Stimulated activated CD4-positive, alpha-beta T cell treated with anti-CD3 and anti-CD28 coated beads, Interleukin-1b, Interleukin-23, amount 100 ng/mL, for 1 hour (primary cell): ENCODE measurements at places on chromosomes 13 and 19.

DNA sequence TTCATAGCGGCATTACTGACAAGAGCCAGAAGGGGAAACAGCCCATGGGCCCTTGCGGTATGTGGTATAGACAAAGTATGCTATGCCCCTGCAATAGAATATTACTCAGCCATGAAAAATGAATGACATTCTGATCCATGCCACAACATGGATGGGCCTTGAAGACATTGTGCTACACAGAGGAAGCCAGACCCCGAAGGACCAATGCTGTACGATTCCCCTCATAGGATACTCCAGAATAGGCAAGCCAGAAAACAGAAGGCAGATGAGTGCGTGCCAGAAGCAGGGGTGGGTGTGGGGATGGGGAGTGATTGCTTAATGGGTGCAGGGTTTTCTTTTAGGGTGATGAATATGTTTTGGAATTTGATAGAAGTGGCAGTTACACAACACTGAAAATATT is 342.0 kb downstream of the TEX29 start:
- DNase-seq = no peak

- no peak for DNase-seq
Measured at GRCh38 chr13:97743938-97744337, 209.5 kb upstream of the IPO5 start.

GRCh38 chr13:30792285-30793000 is 57.1 kb downstream of the ALOX5AP start:
- no peak for DNase-seq

DNA sequence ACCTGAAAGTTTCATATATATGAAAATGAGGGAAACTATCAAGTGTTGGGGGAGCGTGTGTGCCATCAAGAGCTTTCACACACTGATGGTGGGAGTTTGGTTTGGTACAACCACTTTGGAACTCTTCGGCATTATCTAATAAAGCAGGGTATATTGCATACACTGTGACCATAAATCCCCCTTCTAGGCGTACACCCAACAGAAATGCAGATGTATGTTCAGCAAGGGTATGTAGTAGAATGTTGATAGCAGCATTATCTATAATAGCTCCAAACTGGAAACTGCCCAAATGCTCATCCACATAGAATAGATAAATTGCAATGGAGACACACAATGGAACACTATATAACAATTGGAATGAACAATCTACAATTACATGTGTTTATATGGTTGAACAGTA is 70.8 kb downstream of the FAM216B start:
- no peak for DNase-seq

DNA sequence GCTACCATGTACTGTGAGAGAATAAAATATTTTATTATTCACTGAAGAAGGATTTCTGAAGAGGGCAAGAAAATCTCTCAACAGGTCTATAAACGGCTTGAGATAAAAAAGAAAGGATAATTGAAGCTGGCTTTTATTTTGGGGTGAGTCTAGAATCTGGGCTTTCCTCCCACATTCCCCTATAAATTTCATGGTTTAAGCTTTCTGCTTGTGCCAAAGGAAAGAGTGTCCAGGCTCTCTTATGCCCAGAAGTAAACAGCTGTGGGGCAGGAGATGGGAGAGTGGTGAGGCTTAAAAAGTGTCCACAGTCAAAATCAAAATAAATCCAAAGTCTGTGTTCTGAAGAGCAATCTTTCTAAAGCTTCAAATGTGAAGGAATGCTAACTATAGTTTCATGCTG is 942.2 kb upstream of the MIR17HG start:
- no peak for DNase-seq

DNA sequence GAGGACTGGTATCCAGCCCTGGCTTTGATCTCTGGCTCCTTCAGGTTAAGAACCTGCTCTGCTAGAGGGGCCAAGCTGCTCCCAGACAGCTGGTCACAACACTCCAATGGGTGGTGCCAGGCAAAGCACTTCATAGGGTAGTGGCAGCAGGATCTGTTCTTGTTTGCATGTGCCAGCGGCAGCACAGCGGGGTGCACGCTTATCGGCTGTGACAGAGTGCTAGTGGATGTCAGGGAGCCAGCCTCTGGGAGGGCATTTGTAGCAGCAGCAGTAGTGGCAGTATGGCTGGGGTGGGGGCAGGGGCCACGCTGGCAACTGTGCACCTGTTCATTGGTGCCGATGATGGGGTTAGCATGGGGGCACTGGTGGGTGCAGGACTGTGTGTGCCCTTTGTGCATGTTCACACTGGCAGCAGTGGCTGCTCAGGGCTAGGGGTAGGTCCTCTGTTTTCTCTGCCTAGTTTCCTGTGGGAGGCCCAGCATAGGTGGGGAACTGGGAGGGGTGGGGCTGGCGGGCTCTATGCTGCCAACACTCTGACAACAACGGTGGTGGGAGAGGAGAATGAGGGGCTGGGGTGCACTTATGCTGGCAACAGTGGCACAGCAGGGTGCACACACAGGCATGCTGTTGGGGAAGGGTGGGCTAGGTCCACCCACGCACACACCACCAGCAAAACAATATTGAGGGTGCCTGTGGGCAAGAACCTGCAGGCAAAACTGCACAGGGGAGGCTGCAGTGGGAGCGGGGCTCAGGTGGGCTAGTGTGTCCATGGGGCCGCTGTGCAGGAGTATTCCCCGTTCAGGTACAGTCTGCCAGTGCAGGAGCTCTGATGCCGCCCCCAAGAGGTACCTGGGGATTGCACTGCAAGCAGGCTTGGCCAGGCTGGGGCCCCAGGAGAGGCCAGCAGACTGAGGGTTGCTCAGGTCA is 19.3 kb downstream of the AP1M1 start:
- DNase-seq = no peak

DNA sequence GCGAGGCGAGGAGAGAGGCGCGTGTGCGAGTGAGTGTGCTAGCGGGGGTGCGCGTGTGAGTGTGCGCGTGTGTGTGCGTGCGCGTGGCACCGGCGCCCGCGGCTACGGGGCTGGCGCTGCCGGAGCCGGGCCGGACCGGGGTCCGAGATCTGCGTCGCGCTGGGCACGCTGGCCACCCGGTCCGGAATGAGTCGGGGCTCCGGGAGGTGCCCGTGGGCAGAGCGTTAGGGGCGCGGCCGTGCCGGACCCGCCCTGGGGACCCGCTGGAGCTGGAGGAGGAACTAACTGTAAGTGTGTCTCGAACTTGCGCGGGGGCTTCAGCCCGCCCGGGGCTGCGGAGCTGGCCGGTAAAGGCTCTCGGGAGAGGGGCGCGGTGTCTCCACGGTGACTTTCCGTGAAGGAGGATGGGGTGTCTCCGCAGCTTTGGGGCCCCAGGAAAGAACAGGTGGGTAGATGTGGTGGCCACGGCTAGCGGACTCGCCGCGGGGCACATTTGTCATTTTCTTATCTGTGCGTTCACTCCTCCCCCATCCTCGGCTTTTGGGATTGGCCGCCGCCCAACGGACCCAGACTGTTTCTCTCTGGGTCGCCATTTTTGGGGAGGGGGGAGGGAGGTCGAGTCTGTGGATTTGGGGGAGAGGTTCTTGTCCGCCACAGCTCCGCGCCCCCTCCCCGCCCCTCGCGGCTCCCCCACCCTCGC is 10.1 kb upstream of the SOX1 start:
- DNase-seq = no peak

GRCh38 chr19:49758292-49758691 is 4.8 kb downstream of the TSKS start:
- no peak for DNase-seq

GRCh38 chr13:106867249-106867648 is 299.3 kb upstream of the ARGLU1 start:
- DNase-seq = no peak

DNA sequence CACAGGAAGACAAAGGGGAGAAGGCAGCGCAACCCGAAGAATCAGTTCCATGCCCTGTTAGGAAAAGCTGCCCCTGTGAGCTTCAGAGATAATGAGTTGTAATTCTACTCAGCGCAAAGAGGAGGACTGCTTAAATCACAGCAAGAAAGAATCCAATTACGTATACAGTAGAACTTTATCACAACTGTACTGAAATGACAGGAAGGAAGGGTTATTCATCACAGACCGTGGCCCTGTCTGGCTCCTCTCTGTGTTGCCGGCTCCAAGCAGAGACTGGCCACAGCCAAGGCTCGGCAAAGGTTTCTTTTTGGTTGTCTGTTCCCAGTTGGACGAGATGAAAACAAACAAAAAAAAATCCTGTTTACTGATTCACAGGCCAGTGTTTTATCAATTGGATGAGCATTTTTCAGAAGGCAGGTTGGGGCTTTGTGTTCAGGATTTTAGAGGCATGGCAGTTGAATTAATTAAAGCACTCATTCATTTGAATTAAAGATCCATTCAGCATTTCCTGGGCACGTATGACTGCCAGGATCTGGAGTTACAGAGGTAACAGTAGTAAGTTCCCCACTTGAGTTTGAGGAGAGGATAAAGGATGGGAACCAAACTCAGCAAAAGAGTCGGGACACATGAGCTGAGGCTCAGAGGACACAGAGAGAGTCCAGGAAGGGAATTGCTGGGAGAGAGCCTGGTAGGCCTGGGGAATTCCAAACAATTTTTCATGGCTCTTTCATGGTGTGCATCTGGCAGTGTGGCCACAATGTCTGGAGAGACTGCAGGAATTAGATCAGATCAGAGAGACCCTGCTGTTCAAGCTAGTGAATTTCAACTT is 341.0 kb downstream of the DNAJC15 start:
- no peak for DNase-seq

DNA sequence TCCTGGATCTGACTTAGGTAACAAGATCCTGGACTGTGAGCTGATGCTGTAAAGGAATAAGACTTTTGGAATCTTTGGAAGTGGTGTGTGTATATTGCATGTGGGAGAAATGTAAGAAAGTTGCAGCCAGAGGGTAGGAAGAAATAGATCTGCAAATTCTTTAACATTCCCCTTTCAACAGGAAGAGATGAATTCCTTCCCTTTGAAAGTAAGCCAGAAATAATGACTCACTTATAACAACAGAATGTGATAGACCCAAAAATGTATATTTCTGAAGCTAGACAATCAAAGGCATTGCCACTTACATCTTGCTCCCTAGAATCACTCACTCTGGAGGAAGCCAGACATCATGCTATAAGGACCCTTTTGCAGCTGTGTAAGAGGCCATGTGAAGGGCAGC is 9.8 kb upstream of the SIAH3 start:
- DNase-seq = no peak

- no peak for DNase-seq
Measured at GRCh38 chr13:82292334-82292733, 1589.9 kb downstream of the SLITRK1 start.

GRCh38 chr13:20997301-20998161 is 63.9 kb downstream of the LATS2 start:
- no peak for DNase-seq

- no peak for DNase-seq
Measured at GRCh38 chr13:79128158-79128557, 277.9 kb downstream of the RBM26 start.

DNA sequence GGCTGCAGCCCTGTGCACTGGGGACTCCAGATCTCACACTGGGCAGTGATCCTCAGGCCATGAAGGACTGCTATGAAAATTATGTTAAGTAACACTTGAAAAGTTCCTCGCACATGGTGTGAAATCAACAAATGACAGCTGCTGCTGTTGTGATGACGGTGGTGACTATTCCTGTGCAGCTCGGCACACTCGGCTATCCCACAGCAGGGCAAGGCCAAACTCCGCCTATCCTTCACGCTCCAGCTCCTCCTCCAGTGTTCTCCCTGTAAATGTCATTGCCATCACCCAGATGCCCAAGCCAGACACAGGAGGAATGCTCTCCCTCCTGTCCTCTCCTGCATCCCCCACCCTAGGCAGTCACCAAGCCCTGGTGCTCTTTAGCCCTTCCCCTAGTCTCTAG is 31.3 kb downstream of the GRIK5 start:
- no peak for DNase-seq

- no peak for DNase-seq
Measured at GRCh38 chr19:20102097-20102496, 24.3 kb downstream of the ZNF90 start.

DNA sequence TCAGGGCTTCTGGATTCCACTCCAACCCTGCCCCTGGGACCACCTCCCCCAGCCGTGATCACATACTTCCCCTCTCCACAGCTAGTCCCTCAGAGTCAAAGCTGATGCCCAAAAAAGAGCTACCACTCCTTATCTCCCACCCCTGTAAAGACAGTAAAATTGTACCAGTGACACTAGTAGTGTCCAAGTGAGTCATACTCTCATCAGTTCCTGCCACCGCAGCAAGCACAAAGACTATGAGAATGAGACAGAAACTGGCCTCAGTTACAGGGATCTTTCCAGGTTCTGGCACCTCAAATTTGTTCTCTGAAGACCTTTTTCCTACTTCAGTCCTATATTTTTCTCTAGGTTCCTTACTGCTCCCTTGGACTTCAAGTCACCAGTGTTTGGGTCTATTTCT is 144.2 kb downstream of the SPRY2 start:
- DNase-seq = no peak

- DNase-seq = no peak
Measured at GRCh38 chr19:53981376-53981951, 10.0 kb upstream of the CACNG6 start.

- DNase-seq = no peak
Measured at GRCh38 chr13:52353193-52353592, 52.8 kb downstream of the THSD1 start.

DNA sequence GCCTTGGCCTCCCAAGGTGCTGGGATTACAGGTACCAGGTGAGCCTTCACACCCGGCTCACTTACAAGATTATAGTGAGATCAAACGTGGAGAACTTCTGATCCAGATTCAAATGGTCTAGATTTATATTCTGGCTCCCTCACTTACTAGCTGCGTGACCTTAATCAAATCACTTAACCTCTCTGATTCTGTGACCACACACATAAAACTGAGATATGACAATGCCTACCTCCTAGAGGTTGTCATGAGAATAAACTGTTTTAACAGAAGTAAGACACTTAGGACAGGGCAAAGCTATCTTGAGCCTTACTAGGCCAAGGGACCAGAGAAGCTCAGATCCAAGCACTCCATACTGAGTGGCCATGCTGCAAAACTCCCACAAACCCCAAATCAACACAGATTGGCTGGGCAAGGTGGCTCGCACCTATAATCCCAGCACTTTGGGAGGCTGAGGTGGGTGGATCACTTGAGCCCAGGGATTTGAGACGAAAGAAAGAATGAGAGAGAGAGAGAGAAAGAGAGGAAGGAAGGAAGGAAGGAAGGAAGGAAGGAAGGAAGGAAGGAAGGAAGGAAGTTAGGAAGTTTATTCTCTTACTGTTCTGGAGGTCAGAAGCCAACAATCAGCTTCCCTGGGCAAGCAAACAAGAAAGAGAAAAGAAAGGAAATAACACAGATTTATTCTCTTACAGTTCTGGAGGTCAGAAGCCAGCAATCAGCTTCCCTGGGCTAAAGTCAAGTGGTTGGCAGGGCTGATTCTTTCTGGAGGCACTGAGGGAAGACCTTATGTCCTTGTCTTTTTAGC is 46.1 kb upstream of the MAP3K10 start:
- DNase-seq = no peak

GRCh38 chr13:41075034-41075433 is 13.7 kb downstream of the WBP4 start:
- no peak for DNase-seq

GRCh38 chr19:3669082-3669946 is 31.0 kb downstream of the PIP5K1C start:
- no peak for DNase-seq

DNA sequence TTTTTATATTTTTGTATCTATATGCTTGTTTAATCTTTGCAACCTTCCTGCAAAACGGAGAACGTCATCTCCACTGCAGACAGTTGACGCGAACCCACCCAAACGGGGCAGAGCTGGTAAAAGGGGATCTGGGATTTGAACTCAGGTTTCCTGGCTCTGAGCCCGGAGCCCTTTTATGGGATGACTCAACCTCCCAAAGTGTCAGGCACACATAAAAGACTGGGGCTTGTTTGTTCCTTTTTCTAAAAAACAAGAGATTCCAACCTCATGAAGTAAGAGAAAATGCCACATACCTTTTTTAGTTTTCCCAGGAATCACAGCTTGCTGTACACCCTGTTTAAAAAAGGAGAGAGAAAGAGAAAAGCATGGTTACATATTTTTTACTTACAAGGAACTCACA is 78.9 kb downstream of the GADD45B start:
- DNase-seq = no peak
